ENCODE measurements at places on chromosomes 4 and X.

DNA sequence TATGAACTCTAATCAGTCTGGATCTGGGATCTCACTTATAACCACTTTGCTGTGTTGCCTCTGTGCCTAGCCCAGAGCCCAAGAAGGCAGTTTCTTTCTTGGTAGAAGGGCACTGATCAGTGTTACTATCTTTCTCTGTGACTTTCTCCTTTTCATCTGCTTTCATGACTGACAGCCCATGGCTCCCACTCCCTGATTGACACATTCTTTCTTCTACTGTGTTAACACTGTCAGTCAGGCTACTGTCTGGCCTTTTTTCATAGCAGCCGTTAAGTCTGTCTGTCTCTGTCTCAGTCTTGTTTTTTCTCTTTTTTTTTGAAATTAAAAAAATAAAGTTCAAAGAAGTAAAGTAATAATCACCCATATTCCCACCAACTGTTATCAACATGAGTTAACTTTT lies 210.6 kb downstream of the GPC3 start:
- DNase-seq: no peak

GRCh38 chr4:137394018-137394417 lies 138.3 kb downstream of the PCDH18 start:
- no peak for DNase-seq

- DNase-seq: no peak
Measured at GRCh38 chr4:46081674-46082073, 42.2 kb downstream of the GABRG1 start.

DNA sequence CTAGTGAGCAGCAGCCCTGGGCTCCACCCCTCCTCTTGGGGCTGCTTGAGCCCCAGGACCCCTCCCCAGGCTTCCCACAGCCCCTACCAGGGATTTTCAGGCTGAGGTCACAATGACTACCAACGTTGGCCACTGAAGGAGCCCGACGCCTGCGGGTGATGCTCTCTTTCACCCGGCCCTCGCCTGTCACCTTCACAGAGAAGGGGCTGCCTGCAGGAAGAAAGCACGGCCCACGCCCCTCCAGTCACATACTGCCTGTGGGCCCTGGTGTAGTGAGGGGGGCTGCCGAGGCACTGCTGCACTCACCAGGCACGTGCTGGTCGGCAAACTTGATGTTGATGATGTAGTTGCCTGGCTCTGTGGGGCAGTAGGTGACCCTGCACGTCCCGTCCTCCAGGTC lies 22.0 kb downstream of the FLNA start:
- no peak for DNase-seq

DNA sequence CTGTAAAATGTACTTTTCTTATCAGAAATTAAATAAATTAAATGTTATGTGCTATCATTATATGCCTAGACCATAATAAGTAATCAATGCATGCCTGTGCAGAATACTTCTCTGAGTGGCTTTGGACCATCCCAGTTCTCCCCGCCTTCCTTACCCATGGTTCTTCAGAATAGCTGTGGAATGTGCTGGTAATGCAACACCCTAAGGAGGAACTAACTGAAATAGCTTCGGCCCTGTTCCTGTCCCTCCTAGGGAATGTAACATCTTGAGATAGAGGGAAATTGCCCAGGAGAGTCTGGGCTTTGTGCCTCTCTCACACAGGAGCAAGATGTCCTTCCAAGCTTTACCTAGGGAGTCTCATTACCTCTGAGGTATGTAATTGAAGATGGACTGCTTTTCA lies 693.6 kb upstream of the HS3ST1 start:
- no peak for DNase-seq

GRCh38 chr4:74414149-74414809 lies 30.7 kb upstream of the AREG start:
- no peak for DNase-seq

DNA sequence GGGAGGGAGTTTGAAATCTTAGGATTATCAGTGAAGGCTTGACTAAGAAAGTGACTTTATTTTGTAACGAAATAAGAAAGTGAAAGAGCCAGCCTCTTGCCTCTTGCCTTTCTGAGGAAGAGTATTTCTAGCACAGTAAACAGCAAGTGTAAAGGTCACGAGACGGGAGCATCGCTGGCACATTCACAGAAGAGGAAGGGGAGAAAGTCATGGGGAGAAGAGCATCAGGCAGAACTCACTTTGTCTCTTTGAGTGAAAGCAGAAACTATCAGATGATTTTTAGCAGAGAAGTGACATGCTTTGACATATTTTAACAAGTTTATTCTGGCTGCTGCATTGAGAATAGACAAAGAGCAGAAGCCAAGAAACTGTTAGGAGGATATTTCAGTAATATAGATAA lies 313.8 kb downstream of the CAMK2D start:
- no peak for DNase-seq

GRCh38 chr4:32858971-32859370 lies 2138.8 kb downstream of the PCDH7 start:
- no peak for DNase-seq

GRCh38 chr4:184171011-184171410 lies 46.7 kb downstream of the ENPP6 start:
- no peak for DNase-seq

GRCh38 chrX:136546371-136546781 lies 14.4 kb downstream of the VGLL1 start:
- no peak for DNase-seq

- DNase-seq: no peak
Measured at GRCh38 chr4:124322234-124323065, 390.1 kb downstream of the ANKRD50 start.

GRCh38 chrX:19293606-19294325 lies 50.0 kb upstream of the PDHA1 start:
- DNase-seq: no peak

- DNase-seq: no peak
Measured at GRCh38 chrX:47840111-47840510, 3.4 kb downstream of the ZNF81 start.

GRCh38 chrX:1483843-1484637 lies 31.3 kb upstream of the ASMTL start:
- DNase-seq: no peak

DNA sequence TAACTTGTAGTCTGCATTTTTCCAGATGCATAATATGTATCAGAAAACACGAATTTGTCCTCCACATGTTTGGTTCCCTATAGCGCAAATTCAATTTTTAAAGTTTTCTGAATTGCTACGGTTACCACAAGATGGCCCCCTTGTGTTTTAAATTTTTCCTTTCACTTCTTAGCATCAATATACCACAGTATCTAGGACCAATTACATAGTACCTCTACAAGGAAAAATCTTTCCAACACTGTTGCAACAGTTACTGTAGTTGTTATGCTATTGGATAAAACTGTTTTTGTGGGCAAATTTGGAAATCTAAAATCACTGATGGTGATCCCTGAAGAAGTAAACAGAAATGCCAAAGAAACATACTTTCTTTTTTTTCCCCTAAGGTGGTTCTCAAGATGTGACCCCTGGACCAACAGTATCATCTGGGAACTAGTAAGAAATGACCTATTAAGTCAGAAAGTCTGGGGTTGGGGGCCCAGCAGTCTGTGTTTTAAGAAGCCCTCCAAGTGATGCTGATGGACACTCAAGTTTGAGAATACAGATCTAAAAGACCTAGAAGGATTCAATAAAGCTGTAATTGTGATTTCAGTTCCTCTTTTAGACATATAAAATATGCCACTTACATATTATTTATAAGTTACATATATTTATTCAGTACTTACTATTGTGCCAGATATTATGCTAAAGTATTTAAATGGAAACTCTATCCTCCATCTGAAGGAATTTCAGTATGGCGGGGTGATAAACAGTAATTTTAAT lies 3.1 kb downstream of the ZGRF1 start:
- no peak for DNase-seq

- DNase-seq: no peak
Measured at GRCh38 chr4:72468904-72469502, 100.0 kb downstream of the ADAMTS3 start.

DNA sequence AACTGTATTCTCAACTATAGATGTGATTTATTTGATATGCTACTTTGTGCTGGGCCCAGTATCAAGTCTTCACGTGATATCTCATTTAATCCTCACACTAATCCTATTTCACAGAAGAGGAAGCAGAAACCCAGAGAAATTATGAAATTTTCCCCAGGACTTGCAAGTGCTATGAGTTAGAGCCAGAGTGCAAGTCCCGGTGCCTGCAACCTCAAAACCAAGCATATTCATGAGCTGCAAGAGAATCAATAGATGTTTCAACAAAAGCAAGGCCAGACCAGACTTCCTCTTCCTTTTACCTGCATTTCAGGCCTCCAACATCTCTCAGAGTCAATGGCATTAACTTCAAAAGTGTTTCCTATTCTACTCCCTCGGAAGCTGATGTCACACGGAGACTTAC lies 92.2 kb upstream of the GATB start:
- DNase-seq: no peak

- no peak for DNase-seq
Measured at GRCh38 chr4:140289486-140289885, 84.0 kb upstream of the SCOC start.

DNA sequence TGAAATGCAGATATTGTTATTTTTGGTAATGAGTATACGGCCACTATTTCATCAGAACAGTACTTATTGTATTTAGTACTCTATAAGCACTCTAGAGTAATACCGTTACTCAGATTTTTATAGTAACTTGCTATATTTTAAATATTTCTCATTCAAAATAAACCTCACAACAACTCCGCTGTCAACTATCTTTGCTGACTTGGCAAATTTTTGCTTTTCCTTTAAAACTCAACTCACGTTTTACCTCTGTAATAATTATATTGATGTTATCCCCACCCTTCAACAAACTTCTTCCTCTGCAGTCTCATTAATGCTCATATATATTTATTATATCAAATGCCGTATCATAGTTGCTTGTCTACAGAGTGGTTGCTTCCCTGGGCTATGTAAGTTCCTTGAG lies 9.0 kb downstream of the JCHAIN start:
- no peak for DNase-seq

GRCh38 chrX:16186380-16187007 lies 19.2 kb downstream of the MAGEB17 start:
- DNase-seq: no peak

- DNase-seq: no peak
Measured at GRCh38 chr4:83388313-83388676, 53.6 kb upstream of the HPSE start.

DNA sequence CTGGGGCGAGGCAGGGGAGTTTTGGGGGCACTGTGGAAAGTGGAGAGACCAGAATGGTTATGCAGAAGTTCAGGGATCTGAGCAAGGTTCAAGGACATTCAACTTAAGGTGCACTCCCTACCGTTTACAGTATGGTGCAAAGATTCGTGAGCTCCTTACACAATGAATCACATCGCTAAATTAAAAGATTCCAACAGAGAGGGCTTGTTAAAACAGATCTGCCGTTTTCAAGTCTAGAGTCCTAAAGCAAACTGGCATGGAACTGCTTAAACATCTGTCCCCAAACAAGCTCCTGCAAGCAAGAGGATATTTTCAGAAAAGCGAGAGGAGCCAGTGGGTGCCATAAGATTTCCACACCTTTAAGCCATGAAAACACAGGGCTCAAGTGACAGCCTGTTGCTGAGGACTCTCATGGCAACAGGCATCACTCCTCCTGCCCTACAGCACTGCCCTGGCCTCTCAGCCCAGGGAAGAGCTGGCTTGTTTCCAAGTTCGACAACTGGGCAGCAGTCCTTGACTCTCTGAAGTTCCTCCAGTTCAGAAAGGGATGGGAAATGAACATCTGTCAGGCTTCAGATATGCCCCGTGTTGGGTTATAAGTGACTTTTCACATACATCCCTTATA lies 10.0 kb downstream of the FAM184B start:
- no peak for DNase-seq

GRCh38 chr4:128386761-128387599 lies 99.4 kb upstream of the PGRMC2 start:
- DNase-seq: peak; percentile 88

DNA sequence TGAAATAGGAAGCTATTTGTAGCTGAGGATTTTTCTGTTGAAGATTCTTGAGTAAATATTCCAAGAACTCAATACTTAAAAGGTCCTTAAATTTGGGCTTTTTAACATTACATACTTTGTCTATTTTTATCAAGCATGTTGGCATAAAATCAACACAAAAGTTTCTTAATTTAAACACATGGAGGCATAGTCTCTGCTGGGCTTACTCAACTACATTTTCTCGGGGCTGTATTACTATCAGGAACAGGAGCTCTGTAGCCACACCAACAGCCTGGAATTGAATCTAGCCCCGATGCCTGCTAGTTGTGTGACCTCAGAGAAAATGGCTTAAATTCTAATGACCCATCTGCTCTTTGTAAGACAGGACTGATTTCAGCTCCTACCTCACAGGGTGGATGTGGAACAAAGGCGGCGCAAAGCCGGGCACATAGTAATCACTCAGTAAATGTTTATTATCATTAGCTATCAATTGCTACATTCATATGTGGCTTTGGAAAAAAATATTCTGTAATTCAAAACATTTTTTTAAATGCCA lies 207.0 kb downstream of the NSUN7 start:
- DNase-seq: no peak

GRCh38 chr4:34486461-34487363 lies 1757.6 kb downstream of the ARAP2 start:
- DNase-seq: no peak

DNA sequence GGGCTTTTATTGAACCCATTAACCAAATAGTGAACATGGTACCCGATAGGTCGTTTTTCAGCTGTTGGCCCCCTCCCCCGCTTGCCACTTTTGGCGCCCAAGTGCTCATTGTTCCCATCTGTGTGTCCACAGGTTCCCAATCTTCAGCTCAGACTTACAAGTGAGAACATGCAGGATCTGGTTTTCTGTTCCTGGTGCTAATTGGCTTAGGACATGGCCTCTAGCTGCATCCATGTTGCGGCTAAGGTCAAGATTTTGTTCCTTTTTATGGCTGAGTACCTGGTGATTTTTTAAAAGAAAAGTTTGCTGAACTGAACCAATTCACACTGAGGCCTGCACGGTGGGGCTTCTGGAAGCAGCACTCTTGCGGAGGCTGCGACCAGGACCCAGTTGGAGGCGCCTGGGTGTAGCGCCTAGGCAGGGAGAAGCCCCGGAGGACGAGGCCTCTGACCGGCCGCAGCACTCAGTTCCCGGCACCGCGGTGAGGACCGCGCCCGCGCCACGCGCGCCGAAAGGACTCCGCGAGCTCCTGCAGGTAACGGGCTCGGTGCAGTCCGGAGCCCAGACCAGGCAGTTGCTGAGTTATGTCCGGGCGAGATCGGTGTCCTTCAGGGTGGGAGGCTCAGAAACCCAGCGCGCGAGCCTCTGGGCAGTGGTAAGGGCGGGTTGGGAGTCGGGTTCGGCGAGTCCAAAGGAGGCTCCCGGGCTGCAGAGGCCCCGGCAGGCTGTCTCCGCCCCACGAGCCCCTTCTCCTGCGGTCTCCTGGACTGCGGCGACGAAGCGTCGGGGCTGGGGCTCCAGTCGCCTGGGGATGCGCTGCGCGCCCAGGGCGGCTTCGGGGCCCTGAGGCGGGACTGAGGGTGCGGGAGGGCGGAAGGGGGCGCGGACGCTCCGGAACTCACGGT lies 15.8 kb upstream of the SLC25A4 start:
- peak; percentile 22 for DNase-seq

GRCh38 chr4:67393699-67394281 lies 151.5 kb downstream of the CENPC start:
- no peak for DNase-seq

GRCh38 chrX:154990496-154990895 lies 32.0 kb downstream of the F8 start:
- DNase-seq: no peak
